ENCODE measurements at places on chromosomes 4 and X. TPM values are rescaled to one million over a fixed set of nuclear protein-coding genes. Genes with fewer than 3 reads are reported as not detected.

The DBET gene
- total RNA-seq: not detected

The IL13RA2 gene
- 0.60 TPM for total RNA-seq

The KLHL8 gene
- 6.2 TPM for total RNA-seq

The ITIH6 gene
- total RNA-seq: not detected

The PRR32 gene
- total RNA-seq: not detected

The SSX2B gene
- not detected for total RNA-seq

The PLCXD1 gene
- 27.4 TPM for total RNA-seq

The TLR10 gene
- total RNA-seq: 0.02 TPM

The MAGEB5 gene
- not detected for total RNA-seq

The CXCL1 gene
- total RNA-seq: 4.3 TPM

The GSX2 gene
- not detected for total RNA-seq

The ADGRL3 gene
- total RNA-seq: 0.01 TPM

The USP17L22 gene
- not detected for total RNA-seq

The ATP7A gene
- 4.6 TPM for total RNA-seq

The PPP1R2C gene
- total RNA-seq: not detected

The MAOA gene
- 0.80 TPM for total RNA-seq

The TMEM156 gene
- 21.3 TPM for total RNA-seq

The DDIT4L gene
- 0.24 TPM for total RNA-seq

The ARR3 gene
- not detected for total RNA-seq

The ARHGAP24 gene
- 4.8 TPM for total RNA-seq

The MTHFD2L gene
- total RNA-seq: 8.9 TPM

The CCDC149 gene
- 2.6 TPM for total RNA-seq

The PRDM8 gene
- 0.33 TPM for total RNA-seq

The ERAS gene
- 0.15 TPM for total RNA-seq

The SMARCA1 gene
- total RNA-seq: 57.1 TPM

The ADH1C gene
- not detected for total RNA-seq

The SPATA18 gene
- 4.6 TPM for total RNA-seq

The ZNF718 gene
- total RNA-seq: 0.56 TPM

The RHOXF2B gene
- not detected for total RNA-seq

The MAGEA3 gene
- total RNA-seq: 3.9 TPM

The PRRG3 gene
- total RNA-seq: not detected

The FAT1 gene
- 190 TPM for total RNA-seq

The BEX5 gene
- not detected for total RNA-seq

The DCTD gene
- total RNA-seq: 76.1 TPM

The MAGEC1 gene
- total RNA-seq: 0.05 TPM

The AMER1 gene
- total RNA-seq: 3.0 TPM

The CXCL9 gene
- total RNA-seq: not detected

The USP26 gene
- total RNA-seq: not detected

The USP17L10 gene
- not detected for total RNA-seq
